ENCODE measurements at places on chromosomes 1 and 21.

DNA sequence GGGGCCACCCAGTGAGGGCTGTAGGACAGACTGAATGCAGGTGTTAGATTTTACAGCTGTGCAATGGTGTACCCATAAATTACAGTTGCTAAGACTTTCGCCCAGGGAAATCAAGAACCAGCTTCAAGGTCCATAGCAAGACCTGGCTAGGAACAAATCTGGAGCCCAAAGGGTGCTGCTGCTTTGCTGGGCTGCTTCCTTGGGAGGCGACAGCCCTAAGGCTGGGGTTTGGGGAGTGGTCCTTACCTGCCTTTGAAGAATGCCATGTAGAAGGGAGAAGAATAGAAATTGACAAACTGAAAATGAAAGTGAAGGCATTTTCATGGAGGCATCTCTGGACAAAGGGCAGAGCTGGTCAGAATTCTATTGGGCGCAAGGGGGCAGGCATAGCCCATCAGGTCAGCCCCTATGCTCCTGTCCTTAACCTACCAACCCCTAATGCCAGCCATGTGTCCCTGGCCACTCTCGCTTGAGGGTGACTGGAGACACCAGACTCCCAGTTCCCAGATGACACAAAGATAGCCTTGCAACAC, 7.6 kb upstream of the ARHGEF19 start:
- DNase-seq = no peak

- DNase-seq = no peak
Measured at GRCh38 chr1:74748960-74749359, 16.0 kb downstream of the TYW3 start.

GRCh38 chr1:176626572-176627061, 163.6 kb downstream of the PAPPA2 start:
- no peak for DNase-seq

GRCh38 chr1:247430434-247430833, 14.5 kb downstream of the NLRP3 start:
- no peak for DNase-seq

- DNase-seq = no peak
Measured at GRCh38 chr21:44449473-44450363, 5.6 kb upstream of the LRRC3 start.

- no peak for DNase-seq
Measured at GRCh38 chr1:8879464-8879921, 1.0 kb upstream of the ENO1 start.

- peak; percentile 13 for DNase-seq
Measured at GRCh38 chr1:26723013-26723991, 27.5 kb downstream of the ARID1A start.

DNA sequence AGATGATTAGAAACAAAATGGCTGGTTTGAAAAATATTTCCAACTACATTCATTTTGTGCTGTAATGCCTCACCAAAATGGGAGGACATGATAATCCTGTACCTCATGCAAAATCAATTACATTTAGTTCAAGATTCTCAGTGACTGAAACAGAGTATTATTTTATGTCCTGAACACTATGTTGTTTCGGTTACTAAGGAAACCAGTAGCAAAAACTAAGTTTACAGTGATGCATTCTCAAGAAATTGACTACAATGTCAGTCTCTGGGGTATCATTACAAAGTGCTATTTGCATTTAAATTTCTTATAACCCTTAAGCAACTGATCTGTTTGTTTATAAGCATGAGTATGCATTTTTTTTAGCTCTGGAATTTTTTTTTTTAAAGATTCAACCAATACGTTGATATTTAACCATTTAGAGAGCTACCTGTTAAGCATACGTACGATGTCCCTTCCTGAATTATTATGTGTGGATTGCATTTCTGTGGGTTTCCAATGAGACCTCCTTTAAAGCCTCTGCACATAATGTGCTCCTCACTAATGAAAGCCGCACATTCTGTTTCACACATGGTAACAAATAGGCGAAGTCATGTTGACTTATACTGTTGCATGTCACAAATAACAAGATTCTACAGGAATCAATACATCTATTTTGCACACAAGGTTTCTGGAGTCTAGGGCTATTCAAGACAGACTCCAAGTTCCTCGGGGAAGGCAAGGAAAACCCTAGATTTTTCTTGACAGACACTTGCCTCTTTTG, 1035.7 kb downstream of the ADGRL2 start:
- DNase-seq = no peak

DNA sequence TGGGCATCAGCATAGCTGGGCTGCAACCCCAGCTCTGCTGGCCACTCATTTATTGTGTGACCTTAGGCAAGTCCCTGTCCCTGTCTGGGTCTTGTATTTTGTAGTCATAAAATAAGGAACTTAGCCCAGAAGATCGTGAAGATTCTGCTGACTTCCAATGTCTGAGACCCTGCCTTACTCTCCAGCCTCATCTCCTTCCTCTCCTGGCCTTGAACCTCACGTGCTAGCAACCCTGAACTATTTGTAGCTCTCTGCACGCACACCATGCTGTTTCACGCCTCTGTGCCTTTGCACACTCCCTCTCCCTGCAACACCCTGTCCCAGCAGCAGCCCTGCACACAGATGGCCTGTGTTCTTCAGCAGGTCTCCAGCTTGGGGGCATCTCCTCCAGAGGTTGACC, 121.1 kb downstream of the LACTBL1 start:
- no peak for DNase-seq

DNA sequence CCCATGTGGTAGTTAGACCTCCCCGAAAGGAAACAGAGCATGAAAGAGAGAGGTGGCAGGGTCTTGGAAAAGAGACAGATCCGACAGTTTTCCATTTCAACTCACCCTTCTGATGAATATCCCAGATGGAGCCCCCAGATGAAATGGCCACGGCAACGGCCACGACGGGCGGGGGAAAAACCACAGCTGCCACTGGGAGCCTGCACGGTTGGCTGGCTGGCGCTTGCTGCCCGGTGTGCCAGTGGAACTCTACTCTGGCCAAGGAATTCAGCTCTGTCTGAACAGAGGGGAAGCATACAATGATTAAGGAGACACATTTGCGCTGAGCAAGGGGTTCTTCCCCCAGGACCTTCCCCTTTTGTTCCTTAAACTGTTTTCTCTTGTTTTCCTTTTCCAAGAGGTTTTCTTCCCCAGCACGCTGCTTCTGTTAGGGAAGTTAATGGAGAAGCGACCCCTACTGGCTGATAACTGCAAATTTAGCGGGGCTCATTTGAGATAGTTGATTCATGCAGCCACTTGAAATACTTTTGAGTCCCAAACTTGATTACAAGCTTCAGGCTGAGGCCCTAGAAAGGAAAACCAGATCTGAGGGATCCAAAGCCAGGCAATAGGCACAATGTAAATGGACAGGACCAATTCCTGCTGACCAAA, 1122.5 kb downstream of the NCAM2 start:
- DNase-seq = no peak

- no peak for DNase-seq
Measured at GRCh38 chr1:15195420-15196052, 42.0 kb downstream of the TMEM51 start.

- DNase-seq = no peak
Measured at GRCh38 chr1:232363008-232363407, 266.9 kb downstream of the SIPA1L2 start.

DNA sequence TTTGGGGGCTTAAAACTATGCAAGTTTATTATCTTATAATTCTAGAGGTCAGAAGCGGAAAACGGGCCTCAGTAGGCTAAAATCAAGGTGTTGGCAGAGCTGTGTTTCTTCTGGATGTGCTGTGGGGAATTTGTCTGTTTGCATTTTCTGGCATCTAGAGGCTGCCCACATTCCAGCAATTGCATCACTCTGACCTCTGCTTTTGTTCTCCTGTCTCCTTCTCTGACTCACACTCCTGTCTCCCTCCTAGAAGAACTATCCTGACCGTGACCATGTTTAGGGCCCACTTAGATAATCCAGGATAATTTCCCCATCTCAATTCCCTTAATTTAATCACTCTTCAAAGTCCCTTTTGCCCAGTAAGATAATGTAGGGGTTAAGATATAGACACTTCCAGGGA, 127.4 kb upstream of the DEPDC1 start:
- no peak for DNase-seq

DNA sequence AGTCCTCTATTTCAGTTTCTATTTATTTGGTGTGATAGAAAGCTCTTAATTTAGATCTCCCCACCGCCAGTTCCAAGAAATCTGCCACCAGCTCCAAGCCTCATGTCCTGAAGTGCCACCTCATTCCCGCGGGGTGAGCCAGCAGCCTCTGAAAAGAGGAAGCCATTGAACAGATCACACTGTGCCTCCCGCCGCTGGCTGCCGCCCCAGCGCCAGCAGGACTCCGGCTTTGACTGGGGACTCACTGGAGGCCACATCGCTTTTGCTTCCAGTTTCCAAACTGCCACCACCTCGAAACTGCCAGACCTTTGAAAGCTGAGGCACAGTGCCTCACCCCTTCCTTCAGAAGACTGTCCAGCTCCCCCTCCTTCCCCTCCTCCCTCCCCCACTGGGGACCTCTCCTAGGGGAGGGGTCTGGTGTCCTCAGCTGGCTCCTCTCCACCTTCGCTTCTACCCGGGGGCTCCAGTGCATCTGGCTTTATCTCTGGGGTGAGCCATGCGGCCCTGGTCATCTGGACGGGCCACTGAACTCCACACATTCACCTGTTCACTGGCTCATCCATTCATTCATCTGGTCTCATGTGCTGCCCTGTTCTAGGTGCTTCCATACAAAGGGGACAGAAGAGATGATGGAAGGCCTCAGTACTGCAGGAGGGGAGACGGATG, 58.9 kb downstream of the VPS26C start:
- peak; percentile 69 for DNase-seq

DNA sequence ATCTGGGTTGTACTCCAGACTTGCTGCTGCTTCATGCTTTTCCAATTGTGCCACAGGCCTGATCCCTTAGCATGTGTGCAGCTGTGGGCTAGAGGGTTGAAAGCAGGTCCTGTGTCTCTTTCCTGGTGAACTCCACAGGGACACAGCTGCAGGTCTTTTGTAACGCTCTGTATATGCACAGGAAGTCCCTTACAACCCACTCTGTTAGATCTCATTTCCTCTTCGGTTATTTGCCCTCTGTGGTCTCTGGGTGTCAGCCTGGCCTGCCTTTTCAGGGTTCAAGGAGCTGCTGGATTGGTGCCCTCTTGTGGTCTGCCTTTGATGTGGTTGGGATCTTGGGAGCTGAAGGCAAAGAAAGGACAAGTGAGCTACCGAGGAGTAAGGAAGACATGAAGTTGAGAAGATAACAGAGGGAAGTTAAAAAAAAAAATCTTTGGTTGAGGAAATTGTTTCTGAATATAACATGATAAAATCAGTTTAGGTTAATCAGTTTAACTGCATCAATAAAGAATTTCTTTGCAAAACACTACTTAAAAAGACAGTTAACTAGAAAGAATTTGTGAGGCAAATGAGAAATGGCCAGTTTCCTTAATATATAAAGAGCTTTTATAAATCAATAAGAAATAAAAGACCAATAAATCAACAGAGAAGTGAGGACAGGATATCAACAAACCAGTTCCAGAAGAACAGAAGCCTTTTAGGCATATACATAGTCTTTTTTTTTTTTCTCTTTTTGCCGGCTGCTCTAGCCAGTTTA, 44.1 kb downstream of the UCK2 start:
- DNase-seq = peak; percentile 59

DNA sequence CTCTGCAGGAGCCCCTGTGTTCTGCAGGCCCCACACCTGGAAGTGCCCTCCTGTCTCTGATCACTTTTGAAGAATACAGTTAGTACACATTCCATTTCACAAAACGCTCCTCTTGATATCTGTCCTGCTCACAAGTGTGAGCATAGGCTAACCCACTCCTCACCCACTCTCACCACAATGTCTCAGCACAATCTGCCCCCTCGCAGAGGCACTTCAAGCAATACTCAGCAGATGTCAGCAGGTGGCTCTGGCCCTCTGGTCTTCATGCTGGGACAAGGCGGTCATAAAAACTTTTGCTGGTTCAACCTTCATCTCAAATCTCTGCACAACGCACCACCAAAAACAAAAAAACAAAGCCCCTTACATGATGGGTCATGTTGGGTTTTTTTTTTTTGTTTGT, 671.2 kb downstream of the MATN1 start:
- DNase-seq = no peak
